Mesothelial cell of epicardium (in vitro differentiated cells): ENCODE measurements at places on chromosomes 5 and 9.

DNA sequence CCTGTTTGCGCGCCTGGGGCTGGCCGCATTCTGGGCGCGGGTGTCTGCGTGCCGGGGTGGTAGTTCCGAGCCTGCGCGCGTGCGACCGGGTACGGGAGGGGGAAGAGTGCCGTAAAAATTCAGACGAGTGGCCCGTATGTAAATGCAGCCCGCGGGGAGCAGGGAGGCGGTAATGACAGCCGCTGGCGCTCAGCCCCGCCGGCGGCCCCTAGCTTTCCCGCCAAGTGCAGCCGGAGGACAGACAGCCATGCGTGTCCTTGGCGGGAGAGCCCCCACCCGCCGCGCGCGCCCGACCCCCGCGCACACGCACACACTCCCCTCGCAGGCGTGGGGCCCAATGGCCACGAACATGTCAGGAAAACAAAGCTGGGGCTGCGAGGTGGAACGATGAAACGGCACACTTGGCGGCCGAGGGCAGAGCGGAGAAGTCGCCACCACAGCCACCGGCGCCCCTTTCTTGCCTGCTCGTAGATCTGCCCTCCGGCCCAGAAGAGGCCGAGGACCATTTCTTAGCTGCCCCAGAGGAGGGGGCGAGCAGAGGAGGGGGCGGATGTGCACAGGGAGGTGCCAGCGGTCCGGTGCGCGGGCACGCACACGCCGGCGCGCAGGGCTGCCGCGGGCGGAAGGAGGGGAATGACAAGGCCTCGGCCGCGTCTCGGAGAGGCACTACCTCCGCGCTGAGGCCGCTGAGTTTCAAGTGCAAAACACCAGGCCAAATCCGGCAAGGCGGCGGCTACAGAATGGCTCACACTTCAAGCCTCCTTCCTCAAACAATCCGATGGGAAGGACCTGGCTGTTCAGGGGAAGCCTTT lies 208.4 kb downstream of the MEF2C start:
- H3K27ac ChIP-seq, result no peak overlapping the region
- DNase-seq, result peak; percentile 61
- H3K4me1 ChIP-seq, result peaks cover 18% of the 10 kb centered on the region
- peak overlapping the region; percentile 61 for H3K4me3 ChIP-seq

GRCh38 chr9:134682026-134682425 lies 40.4 kb downstream of the COL5A1 start:
- H3K4me1 ChIP-seq, result peaks cover 30% of the 10 kb centered on the region
- DNase-seq, result no peak
- no peak overlapping the region for H3K4me3 ChIP-seq
- peaks cover 3% of the 10 kb centered on the region for H3K36me3 ChIP-seq

GRCh38 chr9:34384368-34385165 lies 7.9 kb upstream of the MYORG start:
- peaks cover 69% of the 10 kb centered on the region for H3K27me3 ChIP-seq
- H3K4me1 ChIP-seq, result peaks cover 14% of the 10 kb centered on the region
- H3K36me3 ChIP-seq, result no peaks in the 10 kb centered on the region
- H3K27ac ChIP-seq, result no peak overlapping the region

DNA sequence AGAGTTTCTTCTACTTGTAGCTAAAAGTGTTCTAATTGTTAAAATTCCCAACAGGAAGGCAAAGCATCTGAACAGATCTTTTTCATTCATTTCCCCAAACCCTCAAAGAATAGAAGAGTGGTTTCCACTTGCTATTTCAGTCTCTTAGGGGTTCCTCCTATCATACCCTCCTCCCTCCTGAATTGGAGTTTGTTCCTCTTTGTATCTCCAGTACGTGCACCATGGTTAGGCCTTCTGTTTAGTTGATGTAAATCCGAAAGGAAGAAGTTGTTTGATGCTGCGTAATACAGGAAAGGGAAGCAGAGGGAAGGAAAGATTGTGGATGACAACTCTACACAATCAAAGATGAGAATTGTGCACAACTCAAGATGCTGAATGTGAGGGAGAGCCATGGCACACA lies 303.6 kb downstream of the PIK3R1 start:
- no peaks in the 10 kb centered on the region for H3K36me3 ChIP-seq
- no peak overlapping the region for H3K4me3 ChIP-seq
- H3K4me1 ChIP-seq, result peaks cover 7% of the 10 kb centered on the region
- no peak overlapping the region for H3K27ac ChIP-seq

DNA sequence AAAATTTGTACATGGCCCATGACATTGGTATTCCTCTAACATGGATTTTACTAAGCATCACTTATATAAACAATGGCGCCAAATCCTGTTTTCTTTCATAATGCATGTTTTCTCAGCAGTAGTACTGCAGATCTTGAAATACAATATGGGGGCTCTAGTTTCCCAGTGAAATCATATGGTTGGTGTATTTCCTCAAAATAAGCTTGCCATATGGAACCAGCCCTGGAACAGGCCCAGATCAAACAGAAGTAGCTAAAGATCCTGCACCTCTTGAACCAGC lies 163.9 kb downstream of the ZNF608 start:
- H3K4me3 ChIP-seq, result no peak overlapping the region
- DNase-seq, result no peak
- H3K27ac ChIP-seq, result peak overlapping the region; percentile 80
- H3K4me1 ChIP-seq, result peaks cover 36% of the 10 kb centered on the region
- peaks cover 2% of the 10 kb centered on the region for H3K36me3 ChIP-seq
- H3K27me3 ChIP-seq, result no peaks in the 10 kb centered on the region

DNA sequence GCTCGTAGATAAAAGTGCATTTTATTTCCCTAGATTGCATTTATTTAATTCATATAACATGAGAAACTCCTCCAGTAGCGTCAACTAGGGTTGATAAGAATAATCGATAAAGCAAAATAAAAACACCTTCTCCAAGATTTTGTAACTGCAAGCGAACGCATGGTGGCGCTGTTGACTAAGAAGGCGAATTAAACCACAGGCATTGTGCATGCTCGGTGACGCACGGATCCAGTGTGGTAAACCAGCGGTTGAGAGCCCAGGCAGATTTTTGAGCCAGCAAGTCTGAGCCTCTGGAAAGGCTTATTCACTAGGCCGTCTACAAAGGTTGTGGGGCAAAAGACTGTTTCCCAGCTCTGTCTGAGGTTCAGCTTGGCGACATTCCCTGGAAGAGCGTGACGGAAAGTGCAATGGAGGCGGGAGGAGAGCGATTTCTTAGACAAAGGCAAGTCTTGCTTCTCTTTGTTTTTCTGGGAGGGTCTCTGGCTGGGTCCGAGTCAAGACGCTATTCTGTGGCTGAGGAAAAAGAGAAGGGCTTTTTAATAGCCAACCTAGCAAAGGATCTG lies at the start of gene PCDHB3:
Gene PCDHB3, plus strand, starts transcription at position 231 of the 563 bp plus-strand sequence. Its CDS starts 177 bp downstream, at position 408.
- peaks cover 68% of the 10 kb centered on the region for H3K36me3 ChIP-seq
- H3K4me1 ChIP-seq, result peaks cover 2% of the 10 kb centered on the region
- H3K4me3 ChIP-seq, result no peak within 1 kb of the TSS
- no peak within 1 kb of the TSS for H3K27ac ChIP-seq
- DNase-seq, result no peak

DNA sequence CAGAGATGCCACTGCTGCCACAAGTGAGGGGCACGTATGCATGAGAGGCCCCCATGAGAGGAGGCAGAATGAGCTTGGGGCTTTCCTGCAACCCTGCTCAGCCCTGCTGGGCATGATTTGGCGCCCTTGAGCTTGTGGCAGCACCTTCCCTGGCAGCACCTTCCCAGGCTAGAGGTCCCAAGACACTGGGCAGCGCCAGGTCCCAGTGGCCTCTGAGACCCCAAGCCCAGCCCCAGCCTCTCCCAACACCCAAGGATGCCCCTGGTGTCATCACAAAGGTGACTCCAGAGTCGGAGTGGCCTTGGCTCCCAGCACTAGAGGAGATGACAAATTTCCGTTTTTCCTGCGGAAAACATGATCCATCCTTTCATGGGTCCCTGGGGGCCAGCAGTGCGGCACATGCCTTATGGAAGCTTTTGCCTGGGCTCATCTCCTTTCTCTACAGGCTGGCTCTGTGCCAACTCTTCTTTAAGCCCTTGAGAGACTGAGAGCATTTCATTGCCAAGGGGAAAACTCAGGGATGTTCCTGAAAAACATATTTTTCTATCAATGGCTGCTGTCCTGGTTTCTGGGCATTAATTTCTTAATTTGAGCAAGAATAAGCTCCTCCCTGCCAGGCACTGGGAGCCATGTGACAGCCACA lies 77.1 kb upstream of the ADAMTS2 start:
- H3K4me3 ChIP-seq, result no peak overlapping the region
- DNase-seq, result no peak
- H3K36me3 ChIP-seq, result no peaks in the 10 kb centered on the region
- H3K27ac ChIP-seq, result no peak overlapping the region

GRCh38 chr5:93899026-93899600 lies 157.7 kb upstream of the POU5F2 start:
- no peaks in the 10 kb centered on the region for H3K4me1 ChIP-seq
- H3K27ac ChIP-seq, result no peak overlapping the region
- no peaks in the 10 kb centered on the region for H3K36me3 ChIP-seq
- DNase-seq, result no peak

DNA sequence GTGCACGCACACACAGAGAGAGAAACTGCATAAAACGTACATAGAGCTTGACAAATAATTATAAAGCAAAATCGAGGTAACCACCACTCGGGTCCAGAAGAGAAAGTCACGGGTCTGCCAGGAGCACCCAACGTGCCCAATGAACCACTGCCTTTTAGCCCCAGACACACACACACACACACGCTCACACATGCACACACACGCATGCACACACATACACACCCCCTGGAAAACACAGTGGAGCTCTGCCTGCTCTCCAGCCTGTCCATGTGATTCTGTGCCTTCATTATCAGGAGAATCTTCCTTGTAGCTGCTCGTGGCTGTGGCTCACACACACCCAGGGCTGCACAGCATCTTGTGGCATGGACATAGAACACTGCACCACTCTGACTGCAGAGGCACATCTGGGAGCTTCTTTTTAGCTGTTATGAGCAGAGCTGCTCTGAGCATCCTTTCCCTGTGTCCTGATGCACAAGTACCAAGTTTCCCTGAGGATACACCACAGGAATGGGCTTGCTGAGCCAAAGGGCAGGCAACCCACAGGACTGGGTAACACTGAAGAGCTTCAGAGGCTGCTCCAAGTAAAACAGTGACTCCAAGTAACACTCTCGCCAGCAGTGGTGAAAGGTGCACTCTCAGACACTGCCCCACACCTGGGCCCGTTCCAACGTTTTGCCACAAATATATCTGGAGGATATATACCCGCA lies 58.9 kb downstream of the CAMSAP1 start:
- H3K27me3 ChIP-seq, result no peaks in the 10 kb centered on the region
- peaks cover 6% of the 10 kb centered on the region for H3K4me1 ChIP-seq
- H3K27ac ChIP-seq, result no peak overlapping the region
- DNase-seq, result no peak
- H3K36me3 ChIP-seq, result peaks cover 52% of the 10 kb centered on the region

DNA sequence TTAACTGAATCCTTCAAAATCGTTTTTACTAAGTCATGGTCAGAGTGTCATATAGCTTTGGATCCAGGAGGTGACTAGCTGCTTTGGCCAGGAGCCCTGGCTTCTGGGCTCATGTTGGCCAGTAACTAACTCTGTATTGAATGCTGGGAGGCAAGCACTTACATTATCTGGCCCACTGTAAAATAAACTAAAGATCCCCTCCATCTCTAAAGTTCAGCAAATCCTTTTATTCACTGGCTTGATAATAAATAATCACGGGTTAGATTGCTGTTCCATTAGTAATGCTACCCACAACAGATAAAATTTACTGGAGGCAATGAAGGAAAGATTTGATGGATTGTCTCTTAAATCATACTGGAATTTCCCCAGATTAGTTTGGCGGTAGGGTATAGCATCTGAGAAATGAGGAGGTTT lies 382.2 kb upstream of the TLE4 start:
- H3K4me3 ChIP-seq, result no peak overlapping the region
- peaks cover 6% of the 10 kb centered on the region for H3K36me3 ChIP-seq
- H3K4me1 ChIP-seq, result peaks cover 58% of the 10 kb centered on the region

- H3K36me3 ChIP-seq, result no peaks in the 10 kb centered on the region
- H3K4me3 ChIP-seq, result peak overlapping the region; percentile 5
- peaks cover 63% of the 10 kb centered on the region for H3K4me1 ChIP-seq
- H3K27ac ChIP-seq, result no peak overlapping the region
Measured at GRCh38 chr5:125201446-125202052, 455.1 kb upstream of the ZNF608 start.

DNA sequence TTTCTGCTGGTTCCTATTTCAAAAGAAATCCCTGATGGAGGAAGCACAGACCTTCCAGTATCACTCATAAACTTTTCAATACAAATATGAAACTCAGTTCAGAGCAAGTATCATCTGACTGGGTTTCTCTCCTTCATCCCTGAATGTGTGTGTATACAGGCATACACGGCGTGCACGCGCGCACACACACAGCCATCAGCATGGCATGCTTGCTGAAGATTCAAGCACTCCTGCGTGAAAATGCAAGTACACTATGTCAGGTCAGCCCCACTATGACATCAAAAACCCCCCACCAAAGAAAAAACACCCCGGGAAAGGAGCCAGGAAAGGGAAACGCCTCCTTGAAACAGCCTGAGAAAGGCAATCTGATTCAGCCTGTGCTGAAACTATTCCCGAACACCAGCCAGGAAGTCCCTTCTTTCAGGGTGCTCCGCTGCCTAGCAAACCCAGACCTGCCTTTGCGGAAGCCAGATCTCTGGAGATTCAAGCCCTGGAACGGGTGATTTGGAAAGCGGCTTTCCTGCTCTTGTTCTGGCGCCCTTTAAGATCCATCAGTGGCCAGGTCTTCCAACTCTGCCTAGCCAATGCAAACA lies 831 bp downstream of the KLHL3 start:
- peaks cover 14% of the 10 kb centered on the region for H3K4me1 ChIP-seq
- H3K27ac ChIP-seq, result no peak overlapping the region
- H3K36me3 ChIP-seq, result peaks cover 5% of the 10 kb centered on the region
- DNase-seq, result no peak

GRCh38 chr5:2995035-2995434 lies 243.6 kb upstream of the IRX2 start:
- H3K4me3 ChIP-seq, result no peak overlapping the region
- H3K27me3 ChIP-seq, result peaks cover 5% of the 10 kb centered on the region
- H3K27ac ChIP-seq, result no peak overlapping the region
- H3K4me1 ChIP-seq, result peaks cover 15% of the 10 kb centered on the region
- DNase-seq, result no peak

GRCh38 chr9:95715868-95716435 lies 159.5 kb upstream of the ERCC6L2 start:
- no peak overlapping the region for H3K4me3 ChIP-seq
- no peaks in the 10 kb centered on the region for H3K27me3 ChIP-seq
- no peak overlapping the region for H3K27ac ChIP-seq
- no peak for DNase-seq
- H3K4me1 ChIP-seq, result peaks cover 6% of the 10 kb centered on the region
- peaks cover 5% of the 10 kb centered on the region for H3K36me3 ChIP-seq

DNA sequence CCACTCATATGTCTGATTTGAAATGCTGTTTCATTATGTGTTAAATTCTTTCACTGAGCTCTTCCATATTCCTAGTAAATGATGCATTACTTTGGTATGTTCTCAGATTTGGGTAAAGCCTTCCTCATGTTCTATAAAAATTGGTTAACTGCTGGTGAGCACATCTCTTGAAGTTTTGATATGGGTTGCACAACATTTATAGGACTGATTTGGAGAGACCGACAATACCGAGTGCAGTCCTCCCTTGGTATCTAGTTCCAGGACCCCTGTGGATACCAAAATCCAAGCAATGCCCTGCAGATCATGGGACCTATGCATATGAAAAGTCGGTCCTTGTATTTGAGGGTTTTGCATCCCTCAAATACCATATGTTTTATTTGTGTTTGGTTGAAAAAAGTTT lies 37.8 kb downstream of the WDR36 start:
- DNase-seq, result no peak
- H3K27me3 ChIP-seq, result no peaks in the 10 kb centered on the region
- H3K4me1 ChIP-seq, result peaks cover 78% of the 10 kb centered on the region
